Activated T-cell treated with anti-CD3 and anti-CD28 coated beads, Interleukin-2, amount 50 U/mL, for 1 hour (primary cell): ENCODE measurements at places on chromosomes 5 and 9.

DNA sequence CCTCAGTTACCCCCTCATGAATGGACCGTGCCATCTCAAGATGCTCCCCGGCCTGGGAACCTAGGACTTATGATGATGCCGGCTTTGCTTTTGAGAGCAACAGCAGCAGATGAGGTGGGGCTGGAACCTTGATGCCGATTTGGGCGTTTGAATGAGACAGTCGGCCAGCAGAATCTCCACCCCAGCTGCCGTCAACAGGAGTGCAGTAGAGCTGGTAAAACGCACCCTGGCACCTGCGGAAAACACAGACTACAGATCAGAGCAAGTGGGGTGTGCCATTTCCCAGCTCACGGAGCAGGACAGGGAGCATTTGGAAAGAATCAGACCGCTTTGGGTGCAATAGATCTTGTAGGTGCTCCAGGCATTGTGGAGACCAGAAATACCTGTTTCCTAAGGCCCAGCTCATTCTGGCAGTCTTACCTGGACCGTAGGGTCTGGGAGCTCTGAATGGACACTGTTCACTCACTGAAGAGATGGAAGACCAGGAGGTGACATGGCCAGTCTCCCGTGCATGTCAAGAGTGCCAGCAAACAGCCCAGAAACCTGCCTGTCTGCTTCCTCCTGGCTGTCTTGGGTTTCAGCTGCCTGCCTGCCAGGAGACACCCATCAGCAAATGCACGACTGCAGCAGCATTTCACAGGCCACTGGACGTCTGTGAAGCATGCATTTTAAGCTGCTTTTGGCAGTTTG is 317.7 kb upstream of the IRX4 start:
- DNase-seq = no peak

DNA sequence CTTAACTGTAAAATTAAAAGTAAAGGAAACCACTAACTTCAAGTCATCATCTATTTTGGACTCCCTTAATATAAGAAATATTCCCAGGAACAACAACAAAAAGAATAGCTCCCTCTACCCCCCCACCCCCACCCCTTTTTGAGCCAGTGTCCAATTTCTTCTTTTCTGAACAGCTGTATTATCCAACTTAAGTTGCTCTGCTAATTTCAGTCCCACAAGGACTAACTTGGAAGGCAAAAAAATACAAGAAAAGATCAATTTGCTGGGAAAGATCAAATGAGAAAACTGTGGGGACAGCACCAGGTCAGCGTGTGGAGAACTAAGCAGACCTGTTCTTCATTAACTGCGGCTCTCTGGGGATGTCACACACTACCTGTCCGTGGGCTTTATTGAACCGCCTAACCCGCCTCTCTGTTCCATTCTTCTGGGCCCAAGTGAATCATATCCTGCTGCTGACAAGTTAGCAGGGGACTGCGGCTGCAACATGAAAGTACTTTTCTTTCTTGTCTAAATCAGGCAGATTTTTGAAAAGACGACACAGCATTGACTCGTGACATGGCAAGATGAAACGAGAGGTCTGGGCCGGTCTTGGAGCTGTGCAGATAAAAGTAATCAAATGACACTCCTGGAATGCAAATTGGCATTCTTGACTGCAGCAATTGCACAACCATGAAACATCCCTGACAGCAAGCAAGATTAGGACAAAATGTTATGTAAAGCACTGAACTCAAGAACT is 2.7 kb downstream of the BNC2 start:
- DNase-seq = no peak

GRCh38 chr5:178113141-178113787 is at the start of gene N4BP3:
Gene N4BP3 (plus strand): TSS chr5:178113532. CDS start chr5:178119584, 6,052 bp downstream.
- peak; percentile 85 for DNase-seq

DNA sequence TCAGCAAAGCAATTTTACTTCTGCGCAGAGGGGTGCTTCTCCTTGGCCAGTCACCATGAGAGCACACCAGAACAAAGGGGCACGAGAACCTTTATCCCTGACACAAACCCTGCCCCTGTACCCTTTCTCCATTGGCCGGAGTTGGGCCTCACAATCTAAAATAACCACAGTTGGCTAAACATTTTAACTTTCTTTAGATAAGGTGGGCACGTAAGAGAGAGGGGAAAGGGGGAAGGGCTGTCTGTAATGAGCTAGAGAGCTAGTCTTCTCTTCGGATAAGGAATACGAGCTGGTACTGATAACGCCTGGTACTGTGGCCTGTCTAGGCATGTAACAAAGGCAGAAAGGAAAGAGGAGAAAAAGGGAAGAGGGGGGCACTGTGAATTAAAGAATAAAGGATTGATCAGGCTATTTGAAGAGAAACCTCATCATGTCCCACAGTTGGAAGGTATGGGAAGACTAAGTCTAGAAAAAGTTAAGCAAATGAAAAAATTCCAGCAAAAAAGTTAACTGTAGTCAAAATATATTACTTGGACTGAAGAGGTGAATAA is 1.8 kb upstream of the IARS1 start:
- DNase-seq = no peak

DNA sequence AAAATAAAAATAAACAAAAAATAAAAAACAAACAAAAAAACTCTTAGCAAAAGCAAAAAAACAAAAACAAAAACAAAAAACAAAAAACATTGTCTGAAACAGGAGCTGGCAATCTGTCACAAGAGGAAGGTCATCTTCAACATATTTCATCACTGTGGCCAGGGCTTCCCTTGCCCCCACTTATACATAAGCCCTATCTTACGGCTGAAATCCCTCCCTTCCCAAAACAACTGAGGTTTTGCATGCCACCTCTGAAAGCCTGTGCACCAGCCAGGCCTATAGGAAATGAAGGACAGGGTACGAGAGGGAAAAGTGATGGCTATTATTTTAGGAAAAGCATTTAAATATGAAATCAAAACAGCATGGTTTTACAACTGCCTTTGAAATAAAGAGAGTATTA is 10.8 kb downstream of the MTMR12 start:
- DNase-seq = no peak

GRCh38 chr9:79056041-79056440 is 515.7 kb upstream of the TLE4 start:
- no peak for DNase-seq

GRCh38 chr5:74233091-74233490 is 407.4 kb downstream of the ENC1 start:
- DNase-seq = no peak

- no peak for DNase-seq
Observed at GRCh38 chr5:24177821-24178220, 467.0 kb downstream of the CDH10 start.

GRCh38 chr5:113084402-113085083 is 107.9 kb downstream of the DCP2 start:
- DNase-seq = no peak

GRCh38 chr9:134234001-134234660 is 69.8 kb upstream of the RNU6ATAC start:
- DNase-seq = no peak

DNA sequence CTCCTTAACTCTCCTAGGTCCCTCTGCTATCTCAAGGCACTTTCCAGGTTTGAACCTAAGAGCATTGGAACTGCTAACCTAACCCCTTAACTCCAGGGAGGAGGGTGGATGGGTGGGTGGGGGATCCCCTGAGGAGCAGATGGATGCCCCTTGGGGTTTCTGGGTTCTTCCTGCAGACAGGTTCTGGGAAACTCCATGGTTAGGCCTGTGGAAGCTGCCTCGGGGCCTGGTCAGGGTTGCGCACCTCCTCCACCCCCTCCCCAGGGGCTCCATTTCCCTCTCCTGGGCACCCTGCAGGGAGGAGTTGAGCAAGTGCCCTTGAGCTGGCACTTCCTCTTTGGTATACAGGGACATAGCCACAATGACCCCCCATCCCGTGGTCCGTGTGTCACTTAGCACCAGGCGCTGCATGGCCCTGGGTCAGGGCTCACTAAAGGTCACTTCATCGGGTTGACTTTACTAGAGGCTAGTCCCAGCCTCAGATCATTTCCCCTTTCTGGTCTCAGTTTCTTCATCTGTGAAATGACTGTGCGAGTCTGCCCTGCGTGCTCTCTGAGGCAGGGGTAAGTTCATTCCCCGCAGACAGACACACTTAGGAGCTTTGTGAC is 16.0 kb downstream of the CXXC5 start:
- no peak for DNase-seq

DNA sequence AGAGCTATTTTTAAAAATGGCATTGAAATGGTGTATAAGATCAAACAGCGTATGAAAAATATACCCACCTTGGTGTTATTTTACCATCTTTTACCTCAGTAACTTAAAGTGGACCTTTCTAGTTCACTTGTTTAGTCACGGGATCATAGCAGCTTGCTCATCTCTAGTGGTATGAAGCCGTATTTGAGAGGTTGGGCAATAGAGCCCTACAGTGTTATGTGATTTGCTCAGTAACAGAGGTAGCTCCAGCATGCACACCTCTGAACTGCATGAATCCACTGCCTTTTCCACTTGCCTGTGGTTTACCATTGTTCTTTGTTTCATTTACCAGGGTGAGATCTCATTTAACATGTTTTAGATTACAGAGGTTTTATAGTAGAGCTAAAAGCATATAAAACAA is 134.4 kb downstream of the ATG10 start:
- no peak for DNase-seq

- no peak for DNase-seq
Observed at GRCh38 chr5:7586480-7586879, 190.5 kb downstream of the ADCY2 start.

DNA sequence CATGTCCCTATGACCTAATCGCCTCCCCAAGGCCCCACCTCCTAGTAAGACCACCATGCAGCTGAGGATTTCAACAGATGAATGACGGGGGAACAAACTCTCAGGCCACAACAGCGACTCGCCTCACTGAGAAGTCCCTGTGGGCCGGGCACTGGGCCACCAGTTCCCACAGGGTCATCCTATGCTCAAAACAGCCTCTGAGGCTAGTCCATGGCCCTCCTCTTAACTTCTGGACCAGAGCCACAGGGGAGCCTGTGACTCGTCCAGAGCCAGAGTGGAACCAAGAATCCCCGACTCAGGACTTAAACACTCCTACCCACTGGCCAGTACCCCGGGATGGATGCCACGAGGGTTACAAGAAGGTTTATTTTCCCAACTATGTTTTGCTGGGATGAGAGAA is 12.3 kb downstream of the GFPT2 start:
- DNase-seq = no peak

- no peak for DNase-seq
Observed at GRCh38 chr9:110635589-110635988, 33.0 kb upstream of the MUSK start.

- no peak for DNase-seq
Observed at GRCh38 chr5:54603372-54603771, 85.8 kb downstream of the SNX18 start.

GRCh38 chr9:104836235-104836634 is 72.3 kb downstream of the NIPSNAP3B start:
- no peak for DNase-seq

- DNase-seq = no peak
Observed at GRCh38 chr5:39772307-39772706, 347.5 kb upstream of the DAB2 start.

GRCh38 chr5:10849278-10849677 is 88.2 kb upstream of the DAP start:
- DNase-seq = no peak

- no peak for DNase-seq
Observed at GRCh38 chr5:129716235-129716634, 31.7 kb upstream of the MINAR2 start.

GRCh38 chr5:44952376-44952775 is 143.6 kb downstream of the MRPS30 start:
- no peak for DNase-seq

- no peak for DNase-seq
Observed at GRCh38 chr5:181153814-181154213, 6.4 kb downstream of the OR2V2 start.

- DNase-seq = no peak
Observed at GRCh38 chr5:151075698-151076331, 5.0 kb downstream of the TNIP1 start.

DNA sequence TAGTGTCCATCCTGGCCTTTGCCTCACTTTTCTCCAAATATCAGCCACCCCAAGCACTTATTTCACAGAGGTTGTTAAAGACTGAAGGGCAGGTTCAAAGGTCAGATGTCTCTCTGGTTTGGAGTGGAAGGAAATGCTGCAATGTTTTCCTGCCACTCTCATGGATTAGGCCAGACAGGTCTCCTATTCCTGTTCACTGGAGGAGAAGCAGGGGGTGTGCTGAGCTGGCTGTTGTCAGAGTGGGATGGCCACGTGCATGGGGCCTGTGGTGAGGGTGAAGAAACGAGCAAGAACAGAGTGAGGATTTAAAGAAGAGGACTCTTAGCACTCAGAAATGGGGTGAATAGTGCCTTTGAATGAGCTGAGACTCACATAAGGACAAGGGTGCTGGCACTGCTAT is 6.7 kb downstream of the TMEM8B start:
- no peak for DNase-seq

DNA sequence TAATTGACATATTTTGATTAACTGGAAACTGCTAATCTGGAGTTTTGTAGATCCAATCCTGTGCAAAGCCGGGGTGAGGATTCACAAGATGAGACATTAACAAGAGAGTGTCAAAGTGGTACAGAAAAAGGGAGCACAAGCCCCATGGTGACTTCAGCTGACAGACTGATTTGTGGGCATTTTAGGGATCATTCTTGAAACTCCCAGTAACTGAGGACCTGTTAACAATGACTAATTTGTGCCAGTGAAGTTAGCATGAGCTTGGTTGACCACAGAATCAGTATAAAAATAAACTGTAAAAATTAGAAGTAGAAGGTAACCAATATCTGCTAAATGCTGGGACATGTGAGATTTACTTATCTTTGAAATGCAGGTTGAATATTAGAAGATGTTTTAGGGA is 1578.3 kb downstream of the EFNA5 start:
- no peak for DNase-seq

- DNase-seq = no peak
Observed at GRCh38 chr9:120864719-120865118, 12.3 kb downstream of the PHF19 start.

DNA sequence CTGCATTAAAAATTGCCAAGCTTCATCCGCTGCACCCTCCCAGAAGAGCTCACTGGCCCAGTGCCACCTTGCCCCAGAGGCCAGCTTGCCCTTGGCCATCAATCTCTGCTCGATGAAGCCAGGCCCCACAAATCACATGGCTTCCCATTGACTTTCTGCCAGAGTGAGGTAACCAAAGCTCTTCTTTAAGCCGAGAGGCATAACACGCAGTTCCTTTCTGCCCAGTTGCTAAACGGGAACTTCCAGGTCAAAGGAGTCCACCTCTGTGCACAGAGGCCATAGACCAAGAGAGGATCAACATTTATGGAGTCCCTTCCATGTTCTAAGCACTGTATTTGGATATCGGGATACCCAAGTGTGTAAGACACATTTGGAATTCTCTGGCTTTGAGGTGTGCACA is 208.8 kb downstream of the KIF4B start:
- no peak for DNase-seq

- no peak for DNase-seq
Observed at GRCh38 chr5:169809281-169809680, 171.0 kb downstream of the INSYN2B start.

GRCh38 chr5:1319436-1320256 is 24.8 kb upstream of the TERT start:
- peak; percentile 15 for DNase-seq
